Activated CD8-positive, alpha-beta memory T cell treated with anti-CD3 and anti-CD28 coated beads, Interleukin-2, amount 50 U/mL, for 4 hours (primary cell): ENCODE measurements at places on chromosomes 1 and 21.
A peak's percentile ranks its signal among the peaks of the same experiment; 100 is the strongest.

- DNase-seq: no peak
Observed at GRCh38 chr21:37917612-37918011, 1.4 kb upstream of the KCNJ6 start.

DNA sequence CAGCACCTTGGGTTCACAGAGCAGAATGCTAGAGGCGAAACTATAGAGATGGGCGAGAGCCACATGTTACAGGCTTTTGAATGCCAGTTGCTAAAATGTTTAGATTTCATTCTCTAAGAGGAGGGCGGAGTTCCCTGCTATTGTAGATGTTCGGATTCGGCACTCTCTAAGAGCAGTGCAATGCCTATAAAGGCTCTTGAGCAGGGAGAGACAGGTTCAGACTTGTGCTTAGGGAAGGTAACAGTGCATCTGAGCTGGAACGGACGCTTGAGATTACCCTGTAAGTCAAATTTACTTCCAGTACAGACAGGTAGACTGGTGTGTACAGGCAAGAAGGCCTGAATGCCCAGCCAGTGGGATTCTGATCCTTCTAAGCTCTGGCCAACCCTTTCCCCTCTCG is 15.3 kb downstream of the LURAP1 start:
- no peak for DNase-seq

DNA sequence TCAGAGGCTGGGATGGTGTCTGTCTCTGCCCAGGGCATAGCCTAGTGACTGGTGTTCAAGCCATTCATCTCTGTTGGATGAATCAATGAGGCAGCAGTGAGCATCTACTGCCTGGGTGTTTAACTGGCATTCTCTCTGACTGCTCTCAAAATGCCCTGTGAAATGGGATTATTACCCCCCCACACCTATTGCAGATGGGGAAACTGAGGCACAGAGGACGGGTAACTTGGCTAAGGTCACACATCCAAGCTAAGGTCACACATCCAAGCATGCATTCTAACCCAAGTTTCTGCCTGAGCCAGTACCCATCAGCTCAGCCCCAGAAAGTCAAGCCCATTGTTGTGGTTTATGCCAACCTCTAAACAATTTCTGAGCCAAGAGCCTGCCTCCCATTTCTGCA is 5.0 kb downstream of the TTC39A start:
- DNase-seq: no peak

- no peak for DNase-seq
Observed at GRCh38 chr1:62198781-62199125, 4.1 kb downstream of the L1TD1 start.

DNA sequence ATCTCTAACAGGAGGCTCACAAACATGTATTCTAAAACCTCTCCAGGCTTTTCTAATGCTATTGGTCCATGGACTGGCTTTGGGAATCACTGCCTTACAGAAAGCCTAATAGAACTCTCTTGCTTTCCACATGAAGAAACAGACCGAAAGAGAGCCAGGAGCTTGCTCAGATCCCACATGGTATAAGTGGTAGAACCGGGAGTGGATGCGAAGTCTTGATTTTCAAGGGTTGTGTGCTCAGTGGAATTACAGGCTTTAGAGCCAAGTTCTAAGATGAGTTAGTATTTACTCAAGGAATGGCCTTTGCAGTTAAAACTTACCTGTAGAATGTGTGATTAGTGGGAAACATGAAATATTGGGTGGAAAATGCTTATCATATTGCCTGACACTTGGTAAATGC is 54.3 kb upstream of the HSD17B7 start:
- no peak for DNase-seq

- DNase-seq: no peak
Observed at GRCh38 chr1:181812208-181812607, 249.3 kb downstream of the ZNF648 start.

DNA sequence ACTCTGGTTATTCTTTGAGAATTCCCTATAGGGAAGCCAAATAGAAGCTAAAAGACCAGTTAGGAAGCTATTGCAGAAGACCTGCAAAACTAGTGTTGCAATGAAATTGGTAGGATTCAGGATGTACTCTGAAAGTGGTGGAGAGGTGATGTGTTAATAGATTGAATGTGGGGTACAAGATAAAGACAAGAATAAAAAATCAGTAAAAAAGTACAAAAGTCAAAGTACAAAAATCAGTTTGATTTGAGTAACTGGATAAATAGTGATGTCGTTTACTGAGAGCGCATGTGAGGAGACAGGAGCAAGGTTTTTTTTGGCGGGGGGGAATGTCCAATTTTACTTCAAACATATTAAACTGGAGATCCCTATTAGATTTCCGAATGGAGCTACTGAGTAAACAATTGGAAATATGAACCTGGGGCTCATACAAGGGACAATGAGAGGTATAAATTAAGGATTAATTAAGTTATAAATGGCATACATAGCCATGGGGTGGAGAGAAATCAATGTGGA is 2.5 kb upstream of the DCAF8 start:
- DNase-seq: no peak

- no peak for DNase-seq
Observed at GRCh38 chr1:224668984-224669383, 52.9 kb downstream of the CNIH3 start.

DNA sequence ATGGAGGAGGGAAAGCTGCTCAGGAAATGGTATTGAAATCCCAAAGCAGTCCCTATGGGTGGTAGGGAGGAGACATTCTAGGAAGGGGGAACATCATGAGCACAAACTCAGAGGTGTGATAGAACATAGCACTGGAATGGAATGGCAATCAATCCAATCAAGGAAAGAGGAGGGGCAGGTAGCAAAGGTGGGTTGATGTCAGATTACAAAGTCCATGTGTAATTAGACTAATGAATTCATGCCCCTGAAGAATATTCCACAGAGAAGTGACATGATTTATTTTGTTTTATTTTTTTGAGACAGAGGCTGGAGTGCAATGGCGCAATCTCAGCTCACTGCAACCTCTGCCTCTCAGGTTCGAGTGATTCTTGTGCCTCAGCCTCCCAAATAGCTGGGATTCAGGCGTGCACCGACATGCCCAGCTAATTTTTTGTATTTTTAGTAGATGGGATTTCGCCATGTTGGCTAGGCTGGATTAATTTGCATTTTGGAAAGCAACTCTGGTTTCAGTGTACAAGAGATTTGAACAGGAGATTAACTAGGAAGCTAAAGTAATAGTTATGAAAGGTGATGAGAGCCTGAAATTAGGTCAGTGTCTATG is 36.1 kb downstream of the DEGS1 start:
- DNase-seq: no peak

DNA sequence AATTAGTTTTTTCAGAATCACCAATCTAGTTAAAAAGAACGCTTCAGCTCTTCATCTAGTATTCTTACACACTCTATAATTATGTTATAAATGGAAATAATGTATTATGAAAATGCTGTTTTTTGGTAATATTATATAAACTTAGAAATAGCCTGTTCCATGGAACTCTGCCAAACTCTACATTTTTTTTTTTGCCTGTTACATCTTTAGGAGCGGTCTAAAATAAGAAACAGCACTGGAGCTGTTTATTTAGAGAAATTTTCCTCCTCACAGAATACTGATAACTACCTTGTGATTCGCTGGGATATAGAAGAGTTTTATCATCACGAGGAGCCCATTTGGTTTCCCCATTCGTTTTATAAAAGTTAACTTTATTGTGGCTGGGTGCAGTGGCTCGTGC is 58.5 kb downstream of the PKN2 start:
- DNase-seq: no peak

GRCh38 chr1:184915463-184916090 is 58.7 kb downstream of the NIBAN1 start:
- no peak for DNase-seq

DNA sequence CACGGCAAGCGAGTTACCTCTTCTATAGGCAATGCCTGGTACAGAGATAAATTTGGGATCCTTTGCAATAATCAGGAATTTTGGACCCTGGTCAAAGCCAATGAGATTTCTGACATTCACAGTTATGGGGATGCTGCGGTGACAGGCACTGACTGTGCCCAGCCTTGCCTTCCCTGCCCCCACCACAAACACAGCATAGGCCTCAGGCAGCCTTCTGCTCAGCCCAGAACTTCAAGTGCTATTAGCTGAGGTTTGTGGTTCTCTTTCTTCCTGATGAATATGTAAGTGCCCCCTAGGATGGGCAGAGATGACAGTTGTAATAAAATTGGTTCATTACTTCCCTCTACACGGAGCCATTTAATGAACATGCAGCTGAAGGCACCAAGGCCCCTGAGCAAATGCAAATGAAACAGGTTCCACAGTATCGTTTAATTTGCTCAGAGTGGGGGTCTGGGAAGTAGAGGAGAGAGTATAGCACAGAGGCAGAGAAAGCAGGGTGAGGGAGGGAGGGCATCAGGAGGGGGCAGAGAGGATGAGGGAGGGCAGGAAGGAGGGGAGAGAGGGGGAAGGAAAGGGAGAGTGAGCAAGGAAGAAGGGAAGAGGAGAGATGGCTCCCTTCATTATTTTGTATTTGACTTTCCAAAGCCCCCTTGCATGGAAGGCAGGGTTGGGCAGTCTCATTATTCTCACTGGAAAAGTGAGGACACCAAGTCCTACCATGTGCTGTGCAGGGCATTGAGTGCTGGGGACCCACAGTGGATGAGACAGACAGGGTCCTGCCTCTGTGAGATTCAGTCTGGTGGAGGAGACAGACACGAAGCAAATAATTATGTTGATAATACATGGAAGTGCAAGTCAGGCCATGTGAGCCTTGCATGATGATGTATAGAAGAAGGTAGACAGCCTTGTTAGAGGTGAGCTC is 513.0 kb downstream of the PTPRU start:
- no peak for DNase-seq

DNA sequence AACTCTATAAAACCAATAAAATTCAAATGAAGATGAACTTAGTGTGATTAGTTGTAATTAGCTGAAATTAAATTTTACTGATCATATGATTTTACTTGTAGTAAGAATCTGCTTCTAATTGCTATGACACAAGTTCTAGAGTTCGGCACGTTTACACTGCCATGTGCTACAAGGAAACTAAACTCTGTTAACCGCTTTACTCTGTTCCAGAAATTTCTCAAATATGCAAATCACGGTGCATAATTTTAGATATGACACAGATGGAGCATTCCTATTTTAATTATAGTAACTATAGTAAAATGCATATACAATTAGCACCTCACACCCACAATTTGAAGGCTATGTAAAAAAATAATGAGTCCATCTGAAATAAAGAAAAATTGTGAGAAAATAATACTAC is 14.8 kb downstream of the HEATR1 start:
- no peak for DNase-seq

DNA sequence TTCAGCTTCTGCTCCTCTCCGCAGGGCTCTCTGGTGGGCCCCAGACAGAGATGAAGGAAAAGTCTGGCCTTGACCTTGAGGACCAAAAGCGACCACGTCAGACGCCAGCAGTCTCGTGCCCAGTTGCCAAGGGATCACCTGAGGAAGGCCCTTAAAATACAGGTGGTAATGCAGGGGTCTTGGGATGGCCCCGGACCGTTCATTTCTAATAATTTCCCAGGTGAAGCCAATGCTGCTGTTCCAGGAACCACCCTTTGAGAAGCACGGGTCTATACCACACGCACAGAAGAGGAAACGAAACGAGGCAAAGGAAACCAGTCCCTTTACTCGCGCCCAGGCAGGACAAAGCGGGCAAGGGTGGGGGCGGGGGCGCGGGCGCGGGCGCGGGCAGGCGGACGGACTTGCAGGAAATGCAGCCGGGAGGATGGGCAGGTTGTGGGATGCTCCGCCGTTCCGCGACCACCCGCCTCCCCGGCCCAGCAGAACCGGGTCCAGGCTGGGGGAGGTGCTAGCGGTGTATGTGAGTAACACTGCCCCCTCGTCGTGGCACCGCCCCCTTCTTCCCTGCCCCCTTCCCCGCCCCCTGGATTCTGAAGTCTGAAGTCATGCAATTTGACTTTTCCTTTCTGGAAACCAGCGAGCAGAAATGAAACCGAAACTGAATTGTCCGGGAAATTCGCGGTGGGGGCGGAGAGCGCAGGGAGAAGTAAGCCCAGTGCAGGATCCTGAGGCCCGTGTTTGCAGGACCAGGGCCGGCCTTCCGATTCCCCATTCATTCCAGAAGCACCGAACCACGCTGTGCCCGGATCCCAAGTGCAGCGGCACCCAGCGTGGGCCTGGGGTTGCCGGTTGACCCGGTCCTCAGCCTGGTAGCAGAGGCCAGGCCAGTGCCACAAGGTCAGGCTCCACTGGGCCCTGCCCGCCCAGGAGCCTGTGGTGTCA is 5.8 kb upstream of the MX1 start:
- DNase-seq: peak; percentile 64

- DNase-seq: no peak
Observed at GRCh38 chr21:15224346-15225086, 159.7 kb upstream of the NRIP1 start.

- DNase-seq: no peak
Observed at GRCh38 chr1:12314333-12314903, 84.6 kb downstream of the VPS13D start.

DNA sequence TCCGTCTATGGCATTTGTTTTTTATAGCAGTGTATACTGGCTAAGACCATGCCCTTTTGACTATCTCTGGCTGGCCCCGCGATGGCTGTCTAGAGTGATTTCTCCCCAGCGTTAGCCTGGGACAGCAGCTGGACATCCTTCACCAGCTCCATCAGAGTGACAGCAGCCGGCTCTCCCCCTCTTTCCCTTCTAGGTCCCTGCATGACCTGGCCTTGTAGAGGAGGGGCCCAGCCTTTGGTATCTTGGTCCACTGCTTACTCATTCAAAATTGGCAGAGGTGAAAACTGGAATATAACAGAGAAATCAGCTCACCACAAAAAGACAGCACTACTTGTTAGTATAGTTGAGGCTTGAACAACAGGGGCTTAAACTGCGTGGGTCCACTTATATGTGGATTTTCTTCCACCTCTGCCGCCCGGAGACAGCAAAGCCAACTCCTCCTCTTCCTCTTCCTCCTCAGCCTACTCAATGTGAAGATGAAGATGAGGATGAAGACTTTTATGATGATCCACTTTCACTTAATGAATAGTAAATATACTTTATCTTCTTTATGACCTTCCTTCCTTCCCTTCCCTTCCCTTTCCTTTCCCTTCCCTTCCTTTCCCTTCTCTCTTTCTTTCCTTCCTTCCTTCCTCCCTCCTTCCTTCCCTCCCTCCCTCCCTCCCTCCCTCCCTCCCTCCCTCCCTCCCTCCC is 29.4 kb upstream of the B3GALNT2 start:
- DNase-seq: no peak

GRCh38 chr21:24369746-24370145 is 1237.5 kb downstream of the MRPL39 start:
- DNase-seq: no peak

DNA sequence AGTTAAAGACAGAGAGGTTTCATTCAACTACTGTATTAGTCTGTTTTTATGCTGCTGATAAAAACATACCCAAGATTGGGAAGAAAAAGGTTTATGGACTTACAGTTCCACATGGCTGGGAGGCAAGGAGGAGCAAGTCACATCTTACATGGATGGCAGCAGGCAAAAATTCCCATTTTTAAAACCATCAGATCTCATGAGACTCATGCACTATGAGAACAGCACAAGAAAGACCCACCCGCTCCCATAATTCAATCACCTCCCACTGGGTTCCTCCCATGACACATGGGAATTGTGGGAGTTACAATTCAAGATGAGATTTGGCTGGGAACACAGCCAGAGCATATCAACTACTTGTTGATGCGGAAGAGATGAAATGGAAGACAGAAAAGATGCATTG is 9.2 kb downstream of the GPR161 start:
- DNase-seq: no peak

- DNase-seq: no peak
Observed at GRCh38 chr1:65844821-65845534, 52.3 kb downstream of the PDE4B start.
